ENCODE measurements at places on chromosomes 16 and 17.

GRCh38 chr16:85967111-85967510 is 68.1 kb downstream of the IRF8 start:
- no peak for DNase-seq

DNA sequence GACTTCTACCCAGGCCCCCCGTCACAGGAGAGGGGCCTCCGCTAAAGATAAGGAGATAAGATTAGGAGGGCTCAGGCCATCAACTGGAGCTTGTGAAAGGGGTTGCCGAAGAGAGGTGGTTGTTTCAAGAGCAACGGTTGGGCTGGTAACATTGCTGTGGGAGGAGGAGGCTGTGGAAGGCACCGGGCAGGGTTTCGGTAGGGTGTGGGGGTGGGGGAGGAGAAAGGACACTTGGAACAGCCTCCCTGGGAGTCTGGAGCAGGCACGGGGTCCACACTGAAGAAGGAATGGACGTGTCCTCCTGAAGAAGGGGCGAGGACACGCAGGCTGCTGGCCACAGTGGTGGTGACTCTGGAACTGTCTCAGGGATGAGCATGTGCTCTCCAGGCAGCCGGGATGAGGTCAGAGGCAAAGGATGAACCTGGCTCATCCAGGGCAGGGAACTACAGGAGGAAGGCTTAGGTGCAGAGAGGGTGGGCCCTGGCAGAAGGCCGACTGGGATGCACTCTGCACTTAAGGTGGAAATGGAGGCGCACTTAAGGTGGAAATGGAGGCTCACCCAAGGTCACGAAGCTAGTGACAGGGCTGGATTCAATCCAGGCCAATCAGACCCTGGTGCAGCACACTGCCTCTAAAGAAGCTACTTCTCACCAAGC is 1.2 kb upstream of the EPX start:
- DNase-seq: no peak

GRCh38 chr16:2527071-2527783 is 4.0 kb downstream of the CEMP1 start:
- DNase-seq: no peak

DNA sequence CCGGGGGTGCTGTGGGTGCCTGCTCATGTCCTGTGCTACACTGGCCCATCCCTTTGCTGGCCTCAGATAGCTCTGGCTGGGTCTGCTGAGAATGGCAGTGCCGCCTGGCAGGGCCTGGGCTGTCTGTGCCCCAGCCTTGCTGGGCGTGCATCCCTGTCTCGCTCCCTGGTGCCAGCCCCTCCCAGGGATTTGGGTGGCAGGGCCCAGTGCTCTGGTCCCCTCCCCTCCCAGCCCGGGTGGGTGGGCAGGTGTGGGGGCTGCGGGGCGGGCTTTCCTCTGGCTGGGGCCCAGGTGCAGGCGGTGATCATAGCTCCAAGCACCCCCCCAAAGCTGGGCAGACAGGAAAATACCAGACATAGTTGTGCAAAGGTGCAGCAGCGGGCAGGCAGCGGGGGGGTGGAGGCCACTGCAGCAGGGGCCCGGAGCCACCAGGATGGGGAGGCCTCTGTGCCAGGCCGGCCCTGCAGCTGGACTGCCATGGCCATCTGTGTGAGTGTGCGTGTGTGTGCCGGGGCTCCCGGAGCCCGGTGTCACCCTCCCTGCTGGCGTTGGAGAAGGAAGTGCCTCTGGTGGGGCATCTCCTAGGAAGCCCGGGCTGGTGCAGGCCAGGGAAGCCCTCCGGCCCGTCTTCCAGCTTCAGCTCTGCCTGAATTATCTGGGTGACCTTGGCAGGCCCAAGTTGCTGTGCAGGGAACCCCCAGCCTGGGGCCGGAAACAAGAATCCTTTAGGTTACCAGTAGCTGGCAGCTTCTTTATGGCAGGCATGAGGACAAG is 7.4 kb downstream of the GLIS2 start:
- DNase-seq: no peak

DNA sequence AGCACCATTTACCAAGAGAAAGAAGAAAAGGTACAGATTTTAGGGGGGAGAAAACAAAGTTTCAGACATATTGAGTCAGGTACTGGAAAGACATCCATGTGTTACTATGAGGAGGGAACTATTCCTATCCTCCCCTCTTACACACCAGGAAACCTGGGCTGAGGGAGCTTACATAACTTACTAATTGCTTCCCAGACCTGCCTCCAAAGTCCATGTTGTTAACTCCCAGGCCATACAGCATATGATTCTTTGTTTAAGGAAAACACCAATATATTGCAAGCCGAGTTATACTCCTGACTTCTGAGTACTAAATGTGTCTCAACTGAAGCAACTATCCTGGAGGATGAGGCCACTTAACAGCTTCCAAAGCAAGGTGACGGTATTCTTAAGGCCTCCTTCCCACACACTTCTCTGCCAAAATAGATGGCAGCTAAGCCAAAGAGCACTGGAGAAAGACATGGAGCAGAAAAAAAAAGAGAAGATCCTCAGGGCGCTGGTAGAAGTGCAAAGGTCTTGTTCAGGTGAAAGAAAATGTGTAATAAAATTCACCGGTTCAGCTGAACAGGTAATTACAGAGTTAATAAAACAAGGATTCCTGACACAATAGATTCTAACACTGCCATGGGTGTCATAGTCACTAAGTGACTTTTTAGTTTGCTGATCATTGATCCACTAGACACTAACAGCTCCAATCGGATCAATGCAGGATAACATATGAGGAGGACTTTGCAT is 151.1 kb downstream of the SKAP1 start:
- no peak for DNase-seq
